ENCODE measurements at places on chromosomes 2 and 18.

DNA sequence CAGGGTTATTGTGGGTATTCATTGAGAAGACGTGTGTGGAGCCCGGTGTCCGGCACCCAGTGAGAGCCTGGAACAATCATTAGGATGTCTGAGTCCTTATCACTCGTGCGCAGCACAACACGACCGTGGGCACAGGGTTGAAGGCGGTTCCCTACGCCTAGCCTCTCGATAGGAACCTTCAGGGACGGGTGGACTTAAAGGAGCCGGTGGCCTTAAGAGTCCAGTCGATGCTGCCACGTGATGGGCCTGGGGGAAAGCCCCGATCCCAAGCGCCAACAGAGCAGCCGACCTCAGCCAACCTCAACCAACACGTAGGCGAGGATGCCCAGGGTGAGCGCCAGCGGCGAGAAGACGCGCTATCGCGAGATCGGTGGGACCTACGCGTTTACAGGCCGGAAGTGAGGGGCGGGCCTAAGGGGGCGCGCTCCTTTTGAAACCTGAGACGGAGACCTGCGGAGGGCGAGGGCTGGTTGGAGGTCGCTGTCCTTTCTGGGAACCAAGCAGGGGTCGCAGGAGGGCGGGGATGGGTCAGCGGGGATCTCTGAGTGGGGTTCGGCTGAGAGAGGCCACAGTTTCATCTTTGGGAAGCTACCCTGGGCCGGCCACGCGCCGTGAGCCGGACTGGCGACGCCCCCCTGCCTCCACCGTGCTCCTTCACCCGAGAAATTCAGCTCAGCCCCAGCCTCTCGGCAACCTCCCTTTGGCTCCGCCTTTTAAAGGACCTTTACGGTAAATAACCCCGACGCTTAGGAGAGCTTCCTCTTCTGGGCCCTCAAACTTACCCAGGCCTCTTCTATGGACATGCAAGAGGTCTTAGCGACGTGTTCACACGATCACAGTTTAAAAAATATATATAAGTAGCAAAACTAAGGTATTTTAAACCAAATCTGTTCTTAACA is 28.3 kb downstream of the WNT10A start:
- peak; percentile 93 for DNase-seq

GRCh38 chr2:235333076-235333475 is 160.8 kb upstream of the AGAP1 start:
- DNase-seq = no peak

DNA sequence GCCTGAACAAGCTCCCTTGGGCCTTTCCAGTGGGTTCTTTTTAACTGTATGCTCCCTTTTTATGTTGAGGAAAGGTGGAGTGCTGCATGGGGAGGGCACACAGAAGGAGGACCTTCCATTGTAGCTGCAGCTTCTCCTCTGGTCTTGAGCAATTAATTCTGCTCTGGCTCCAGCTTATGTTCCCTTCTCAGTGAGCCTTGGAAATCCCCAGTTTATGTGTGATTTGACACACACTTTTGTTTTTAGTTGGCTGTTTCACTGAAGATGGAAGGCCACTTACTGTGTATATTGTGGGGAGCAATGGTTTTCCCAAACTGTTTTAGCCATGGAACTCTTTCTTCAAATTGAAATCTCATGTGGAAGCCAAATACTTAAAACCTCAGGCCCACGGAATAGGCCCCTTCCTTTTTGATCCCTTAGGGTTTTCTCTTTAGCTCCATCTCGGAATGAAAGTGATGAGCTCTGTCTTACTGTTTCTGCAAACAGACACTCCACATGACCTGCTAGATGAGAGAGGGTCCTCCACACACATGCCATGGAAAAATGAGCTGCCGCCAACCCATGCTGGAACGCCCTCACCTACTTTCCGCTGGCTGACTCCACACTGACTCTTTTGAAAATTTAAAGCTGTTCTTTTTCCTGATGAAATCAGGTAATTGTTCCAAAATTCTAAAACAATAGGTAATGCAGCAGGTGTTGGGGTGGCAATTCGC is 280.9 kb upstream of the SIX2 start:
- DNase-seq = peak; percentile 1

DNA sequence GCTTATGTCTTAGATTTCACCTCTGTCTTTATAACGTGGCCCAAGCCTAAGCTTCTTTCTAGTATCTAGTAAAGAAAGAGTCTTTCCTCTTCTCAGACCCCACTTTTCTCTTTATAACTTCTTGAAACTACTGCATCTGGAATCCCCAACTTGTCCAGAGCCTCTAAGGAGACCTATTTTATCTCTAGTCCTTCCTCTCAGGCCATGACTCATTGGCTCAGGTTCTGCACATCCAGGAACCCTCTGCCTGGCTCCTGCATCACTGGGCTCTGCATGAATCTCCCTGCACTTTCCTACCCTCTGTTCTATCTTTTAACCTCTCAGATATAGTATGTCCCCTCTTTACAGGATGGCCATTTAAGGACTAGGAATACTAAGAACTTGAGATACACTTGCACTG is 124.7 kb downstream of the DNAH6 start:
- no peak for DNase-seq

- DNase-seq = peak; percentile 67
Observed at GRCh38 chr2:26809876-26810577, 24.2 kb downstream of the CENPA start.

GRCh38 chr2:219452361-219453317 is 18.0 kb downstream of the SPEG start:
- no peak for DNase-seq

GRCh38 chr2:189900726-189901125 is 116.5 kb downstream of the PMS1 start:
- no peak for DNase-seq

- no peak for DNase-seq
Observed at GRCh38 chr2:77567723-77568122, 45.5 kb upstream of the LRRTM4 start.

DNA sequence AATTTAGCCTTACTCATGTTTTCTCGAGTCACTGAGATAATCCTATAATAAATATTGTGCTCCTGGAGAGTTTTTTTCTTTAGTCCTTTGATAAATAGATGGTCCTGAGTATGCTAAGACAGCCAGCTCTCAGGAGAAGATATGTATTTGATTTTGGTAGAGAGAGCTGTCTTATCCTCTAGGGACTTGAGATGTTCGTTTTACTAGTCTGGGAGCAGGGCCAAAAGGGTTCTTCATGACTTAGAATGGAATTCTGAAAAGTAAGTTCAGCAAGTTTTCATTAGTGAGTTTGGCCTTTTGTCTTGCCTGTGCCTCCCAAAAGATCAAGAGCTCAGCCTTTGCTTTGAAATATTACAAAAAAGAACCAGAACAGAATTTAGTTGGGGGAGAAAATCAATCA is 246.7 kb downstream of the BABAM2 start:
- no peak for DNase-seq

DNA sequence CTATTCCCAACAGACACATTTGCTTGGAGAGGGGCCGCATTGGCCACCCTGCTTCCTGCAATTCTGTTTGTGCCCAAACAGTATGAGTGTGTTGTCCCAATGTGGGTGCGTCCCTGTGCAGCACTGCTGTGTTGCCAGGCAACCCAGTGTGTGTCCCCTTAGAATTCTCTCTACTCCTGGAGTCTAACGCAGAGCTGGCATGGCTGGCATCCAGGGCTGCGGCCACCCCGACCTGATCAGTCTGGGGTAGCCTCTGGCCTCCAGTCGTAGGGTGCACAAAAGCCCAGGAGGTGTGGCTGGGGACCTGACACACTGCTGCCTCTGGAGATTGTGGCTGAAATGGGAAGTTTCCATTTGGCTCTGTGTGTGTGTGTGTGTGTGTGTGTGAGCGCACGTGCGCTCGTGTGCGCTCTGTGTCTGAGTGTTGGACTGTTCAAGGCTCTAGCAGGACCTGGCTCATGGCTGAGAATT is 48.0 kb downstream of the TEX44 start:
- peak; percentile 54 for DNase-seq

GRCh38 chr18:31511098-31511497 is 13.1 kb downstream of the DSG2 start:
- no peak for DNase-seq

- no peak for DNase-seq
Observed at GRCh38 chr2:24011250-24012104, 1.6 kb downstream of the MFSD2B start.

DNA sequence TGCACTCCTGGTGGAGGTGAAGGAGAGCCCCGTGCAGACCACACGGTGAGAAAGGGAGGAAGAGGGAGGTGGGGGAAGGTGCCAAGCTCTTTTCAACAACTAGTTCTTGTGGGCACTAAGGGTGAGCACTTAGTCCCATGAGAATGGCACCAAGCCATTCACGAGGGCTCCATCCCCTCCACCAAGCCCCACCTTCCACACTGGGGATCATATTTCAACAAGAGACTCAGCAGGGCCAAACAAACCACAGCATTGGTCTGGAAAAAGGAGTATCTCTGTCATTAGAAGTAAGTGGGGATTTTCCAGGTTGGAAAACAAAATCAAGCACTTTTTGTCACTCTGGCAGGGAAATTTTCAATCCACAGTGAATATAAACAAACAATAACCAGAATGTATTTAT is 38.4 kb downstream of the ZAP70 start:
- DNase-seq = no peak

DNA sequence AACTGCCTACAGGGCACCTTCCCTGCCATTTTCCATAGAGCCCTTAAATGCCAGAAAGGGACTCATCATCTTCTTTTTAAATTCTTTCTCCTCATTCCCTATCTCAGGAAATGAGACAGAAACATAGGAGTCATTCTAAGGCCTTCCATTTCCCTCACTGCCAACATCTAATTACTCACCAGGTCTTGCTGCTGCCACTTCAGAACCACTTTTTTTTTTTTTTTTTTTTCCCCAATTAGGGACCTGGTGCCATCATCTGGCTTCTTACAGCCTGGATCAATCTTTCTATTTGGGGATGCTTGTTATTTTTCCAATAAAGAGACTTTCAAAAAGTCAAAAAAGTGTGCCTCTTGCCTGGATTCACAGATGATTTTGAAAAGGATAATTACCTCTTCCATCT is 373.4 kb downstream of the LPIN1 start:
- DNase-seq = no peak

GRCh38 chr18:6626457-6626856 is 103.1 kb upstream of the ARHGAP28 start:
- no peak for DNase-seq

DNA sequence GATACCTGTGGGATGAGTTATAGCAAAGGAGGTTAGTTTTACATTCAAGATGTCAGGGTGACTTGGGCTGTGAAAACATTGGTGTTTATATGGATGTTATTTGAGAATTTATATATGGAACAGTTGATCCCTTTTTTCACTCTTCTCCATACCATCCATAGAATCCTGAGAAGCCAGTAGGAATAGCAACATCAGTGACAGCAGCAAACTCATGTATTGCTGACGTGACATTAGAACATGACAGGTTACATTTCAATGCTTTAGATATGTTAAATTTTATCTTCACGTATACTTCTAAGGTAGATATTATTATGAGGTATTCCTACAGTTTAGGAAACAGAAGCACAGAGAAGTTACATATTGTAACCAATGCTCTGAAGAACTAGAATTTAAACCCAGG is 745.2 kb upstream of the GCFC2 start:
- DNase-seq = no peak

GRCh38 chr18:45026162-45026561 is 345.5 kb downstream of the SETBP1 start:
- no peak for DNase-seq

- no peak for DNase-seq
Observed at GRCh38 chr2:42673989-42674579, 89.9 kb downstream of the OXER1 start.

DNA sequence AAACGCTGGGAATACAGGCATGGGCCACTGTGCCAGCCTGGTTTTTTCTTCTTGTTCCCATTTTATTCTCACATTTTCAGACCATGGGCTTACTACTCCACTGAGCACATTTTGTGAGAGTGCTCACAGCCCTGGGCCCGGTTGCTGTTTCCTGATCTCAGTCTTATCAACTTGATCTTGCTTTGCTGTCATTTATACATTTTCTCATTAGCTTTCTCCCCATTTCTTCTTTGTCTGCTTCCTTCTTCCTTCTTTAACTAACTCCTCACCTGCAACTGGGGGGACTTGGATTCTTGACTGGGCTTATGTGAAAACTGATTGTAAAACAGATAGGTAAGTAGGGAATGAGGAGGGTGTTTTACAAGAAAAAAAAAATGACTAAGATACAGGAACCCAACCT is 117.3 kb downstream of the PLB1 start:
- DNase-seq = no peak

- DNase-seq = no peak
Observed at GRCh38 chr2:37586663-37587317, 84.7 kb downstream of the CDC42EP3 start.

DNA sequence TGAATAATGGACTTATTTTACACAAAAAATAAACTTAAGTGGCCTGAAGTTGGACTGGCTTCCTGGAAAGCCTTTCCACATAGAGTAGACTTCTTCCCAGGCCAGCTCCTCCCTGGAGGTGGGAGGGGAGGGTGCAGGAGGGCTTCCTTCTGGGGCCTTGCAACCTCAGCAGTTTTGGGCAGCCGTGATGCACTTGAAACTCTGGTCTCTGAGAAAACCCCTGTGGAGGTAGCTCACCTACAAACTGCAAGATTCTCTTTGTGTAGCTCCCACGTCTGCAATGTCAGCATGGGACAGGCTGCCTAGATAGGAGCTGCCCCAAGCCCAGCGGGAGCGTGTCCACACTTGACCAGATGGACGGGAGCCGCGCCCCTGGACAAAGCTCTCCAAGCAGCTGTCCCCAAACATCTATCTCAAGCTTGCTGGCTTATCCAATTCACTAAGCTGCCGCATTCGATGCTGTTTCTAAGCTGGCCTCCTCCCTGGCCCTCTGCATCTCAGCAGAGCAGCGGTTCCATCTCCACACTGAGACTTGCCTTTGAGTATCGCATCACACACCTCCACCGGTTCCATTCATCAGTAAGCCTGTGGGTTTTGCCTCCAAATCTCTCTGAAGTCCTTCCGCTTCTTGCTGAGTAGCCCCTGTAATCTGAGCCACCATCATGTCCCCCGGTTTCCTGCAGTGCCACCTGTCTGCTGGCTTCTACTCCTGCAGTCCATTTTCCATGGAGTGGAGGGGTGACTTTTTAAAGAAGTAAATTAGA is 1.6 kb upstream of the LPIN1 start:
- no peak for DNase-seq

DNA sequence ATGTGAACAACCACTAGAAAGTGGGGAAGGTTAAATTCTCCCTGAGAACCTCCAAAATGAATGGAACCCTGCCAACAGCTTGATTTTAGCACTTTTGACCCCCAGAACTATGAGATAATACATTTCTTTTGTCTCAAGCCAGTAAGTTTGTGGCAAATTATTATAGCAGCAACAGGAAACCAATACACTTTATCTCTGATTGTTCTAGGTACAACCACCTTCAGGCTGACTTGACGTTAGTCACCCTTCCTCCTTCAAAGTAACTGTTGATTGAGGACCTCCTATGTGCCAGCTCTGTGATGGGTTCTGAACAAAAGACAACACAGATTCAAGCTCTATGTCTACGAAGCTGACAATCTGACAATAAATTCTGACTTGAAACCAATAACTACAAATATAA is 318.9 kb downstream of the NCKAP5 start:
- no peak for DNase-seq

GRCh38 chr2:106147159-106147558 is 46.9 kb downstream of the UXS1 start:
- no peak for DNase-seq

GRCh38 chr18:22701795-22702194 is 231.3 kb upstream of the RBBP8 start:
- DNase-seq = no peak

GRCh38 chr2:183029219-183029618 is 9.0 kb downstream of the NCKAP1 start:
- no peak for DNase-seq

GRCh38 chr2:175326801-175327200 is 145.3 kb upstream of the ATP5MC3 start:
- DNase-seq = no peak

GRCh38 chr2:233108611-233109490 is 48.7 kb downstream of the INPP5D start:
- DNase-seq = no peak

GRCh38 chr2:97723156-97724072 is 10.0 kb downstream of the ZAP70 start:
- no peak for DNase-seq
